ENCODE measurements at places on chromosomes 11 and 22.

DNA sequence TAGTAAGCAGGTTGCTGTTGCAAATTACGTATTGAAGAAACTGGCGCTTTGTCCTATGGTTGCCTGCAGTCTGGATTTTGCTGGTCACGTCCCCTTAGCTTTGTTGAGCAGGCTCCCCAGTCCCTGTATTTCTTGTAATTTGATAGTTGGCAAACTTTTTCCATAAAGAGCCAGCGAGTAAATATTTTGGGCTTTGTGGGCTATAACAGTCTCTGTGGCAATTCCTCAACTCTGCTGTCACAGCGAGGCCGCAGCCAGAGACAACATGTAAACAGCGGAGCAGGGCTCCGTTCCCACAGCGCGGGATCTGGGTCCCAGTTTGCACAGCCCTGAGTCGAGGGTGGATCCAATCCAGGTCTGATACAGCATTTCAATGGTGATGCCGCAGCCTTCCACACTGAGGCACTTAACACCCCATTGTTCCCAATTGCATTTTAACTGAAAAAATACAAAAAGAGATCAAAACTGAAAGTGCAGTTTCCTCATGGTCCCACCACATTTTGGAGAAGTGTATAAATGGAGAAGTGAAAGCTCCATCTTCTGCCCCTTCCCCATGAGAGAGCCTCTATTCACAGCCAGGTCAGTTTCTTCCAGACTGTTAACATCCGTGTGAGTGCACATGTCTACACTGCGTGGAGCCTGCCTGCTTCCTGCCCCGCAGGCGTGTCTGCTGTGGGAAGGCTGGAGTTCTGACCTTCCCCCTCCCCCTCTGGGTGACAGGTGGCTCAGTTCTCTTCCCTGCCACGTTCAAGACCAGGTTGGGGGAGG, 89.1 kb downstream of the RPS6KA4 start:
- H3K27ac ChIP-seq, result no peak overlapping the region
- peaks cover 26% of the 10 kb centered on the region for H3K27me3 ChIP-seq
- peak overlapping the region; percentile 7 for H3K4me3 ChIP-seq
- DNase-seq, result no peak
- no peaks in the 10 kb centered on the region for H3K36me3 ChIP-seq

- H3K4me1 ChIP-seq, result no peaks in the 10 kb centered on the region
- H3K27me3 ChIP-seq, result no peaks in the 10 kb centered on the region
- no peak overlapping the region for H3K4me3 ChIP-seq
- H3K27ac ChIP-seq, result no peak overlapping the region
- DNase-seq, result no peak
Observed at GRCh38 chr22:43825651-43826050, 13.5 kb upstream of the EFCAB6 start.

- DNase-seq, result no peak
- no peaks in the 10 kb centered on the region for H3K36me3 ChIP-seq
- H3K27ac ChIP-seq, result no peak overlapping the region
- H3K27me3 ChIP-seq, result no peaks in the 10 kb centered on the region
- peaks cover 3% of the 10 kb centered on the region for H3K4me1 ChIP-seq
Observed at GRCh38 chr11:43989162-43989981, 46.9 kb downstream of the C11orf96 start.

- no peak overlapping the region for H3K27ac ChIP-seq
- DNase-seq, result no peak
- H3K4me1 ChIP-seq, result no peaks in the 10 kb centered on the region
- no peaks in the 10 kb centered on the region for H3K27me3 ChIP-seq
- H3K4me3 ChIP-seq, result no peak overlapping the region
Observed at GRCh38 chr11:26731084-26731456, 9.2 kb upstream of the SLC5A12 start.

DNA sequence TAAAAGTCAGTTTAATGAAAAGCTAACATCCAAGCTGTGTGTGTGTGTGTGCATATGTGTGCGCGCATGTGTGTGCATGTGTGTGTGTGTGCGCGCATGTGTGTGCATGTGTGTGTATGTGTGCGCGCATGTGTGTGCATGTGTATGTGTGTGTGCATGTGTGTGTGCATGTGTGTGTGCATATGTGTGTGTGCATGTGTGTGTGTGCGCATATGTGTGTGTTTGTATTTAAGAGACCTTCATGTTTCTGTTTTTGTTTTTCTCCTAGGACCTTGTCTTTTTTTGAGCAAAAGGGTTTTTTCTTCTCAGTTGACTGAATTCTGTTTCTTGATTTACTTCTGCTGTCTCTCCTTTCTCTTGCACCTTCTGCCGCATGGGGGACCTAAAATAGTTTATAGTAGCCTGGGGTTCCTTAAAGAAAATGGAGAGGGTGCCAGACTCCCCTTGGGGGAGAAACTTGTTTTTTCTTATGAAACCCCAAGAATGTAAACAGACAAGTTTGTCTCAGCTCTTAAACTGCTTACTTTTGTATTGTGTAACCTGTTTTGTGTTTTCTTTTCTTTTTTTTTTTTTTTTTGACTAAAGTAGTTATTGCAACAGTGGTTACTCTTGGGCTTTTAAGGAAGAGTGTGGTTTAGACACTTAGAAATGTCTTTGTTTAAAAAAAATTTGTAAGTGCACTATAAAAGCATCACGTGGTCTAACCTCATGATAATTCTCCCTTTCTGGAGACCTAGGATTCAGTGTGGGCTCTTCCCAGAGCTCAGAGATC, 53.0 kb downstream of the OSBPL5 start:
- H3K36me3 ChIP-seq, result peaks cover 10% of the 10 kb centered on the region
- no peak for DNase-seq
- no peak overlapping the region for H3K4me3 ChIP-seq
- H3K27ac ChIP-seq, result no peak overlapping the region
- H3K27me3 ChIP-seq, result no peaks in the 10 kb centered on the region
